ENCODE measurements at places on chromosomes 13 and 19. TPM values are rescaled to one million over a fixed set of nuclear protein-coding genes. Genes with fewer than 3 reads are reported as not detected.
A peak's percentile ranks its signal among the peaks of the same experiment; 100 is the strongest.

- DNase-seq, result no peak
Measured at GRCh38 chr13:23463661-23464060, 30.2 kb upstream of the SACS start.

- DNase-seq, result peak; percentile 48
Measured at GRCh38 chr13:51797664-51798488, 6.1 kb downstream of the DHRS12 start.

GRCh38 chr19:48813123-48813913 is 2.5 kb upstream of the BCAT2 start:
- DNase-seq, result no peak

The GSX1 gene
- not detected for total RNA-seq

DNA sequence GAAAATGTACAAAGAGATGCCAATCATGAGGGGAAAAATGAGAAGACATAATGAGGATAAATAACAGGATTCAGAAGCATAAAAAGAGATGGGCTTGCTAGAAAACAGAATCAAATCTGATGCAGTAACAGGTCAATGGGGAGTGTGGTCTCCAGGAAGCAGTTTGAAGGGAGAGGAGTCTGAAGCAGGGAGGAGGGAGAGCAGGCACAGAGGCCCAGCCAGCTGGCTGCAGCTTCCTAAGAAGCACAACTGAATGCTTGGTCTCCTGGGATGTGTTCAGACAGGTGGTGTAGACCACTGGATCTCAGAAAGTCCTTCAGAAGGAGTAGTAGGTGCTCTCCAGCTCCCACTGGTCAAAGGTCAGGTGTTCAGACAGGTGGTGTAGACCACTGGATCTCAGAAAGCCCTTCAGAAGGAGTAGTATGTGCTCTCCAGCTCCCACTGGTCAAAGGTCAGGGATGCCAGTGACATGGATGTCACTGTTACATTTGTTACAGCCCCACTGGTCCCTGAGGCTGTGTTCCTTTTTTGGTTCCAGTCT is 68.3 kb upstream of the UBAC2 start:
- DNase-seq, result no peak

DNA sequence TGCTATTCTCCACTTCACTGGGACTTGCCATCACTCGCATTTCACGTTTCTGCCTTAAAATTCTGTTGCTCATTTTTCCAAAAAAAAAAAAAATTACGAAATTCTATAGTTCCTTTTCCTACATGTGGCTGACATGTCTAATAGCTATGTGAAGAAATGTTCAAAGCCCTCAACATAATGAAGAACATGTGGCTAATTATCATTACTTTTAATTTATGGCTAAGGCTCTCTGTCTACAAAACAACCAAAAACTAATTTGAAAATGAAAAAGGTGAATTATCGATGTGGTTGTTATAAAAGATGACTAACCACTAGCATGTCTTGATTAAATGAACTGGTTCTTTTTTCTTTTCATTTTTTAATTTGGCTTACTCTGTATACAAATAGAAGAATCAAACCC is 940.0 kb downstream of the EFNB2 start:
- DNase-seq, result no peak

DNA sequence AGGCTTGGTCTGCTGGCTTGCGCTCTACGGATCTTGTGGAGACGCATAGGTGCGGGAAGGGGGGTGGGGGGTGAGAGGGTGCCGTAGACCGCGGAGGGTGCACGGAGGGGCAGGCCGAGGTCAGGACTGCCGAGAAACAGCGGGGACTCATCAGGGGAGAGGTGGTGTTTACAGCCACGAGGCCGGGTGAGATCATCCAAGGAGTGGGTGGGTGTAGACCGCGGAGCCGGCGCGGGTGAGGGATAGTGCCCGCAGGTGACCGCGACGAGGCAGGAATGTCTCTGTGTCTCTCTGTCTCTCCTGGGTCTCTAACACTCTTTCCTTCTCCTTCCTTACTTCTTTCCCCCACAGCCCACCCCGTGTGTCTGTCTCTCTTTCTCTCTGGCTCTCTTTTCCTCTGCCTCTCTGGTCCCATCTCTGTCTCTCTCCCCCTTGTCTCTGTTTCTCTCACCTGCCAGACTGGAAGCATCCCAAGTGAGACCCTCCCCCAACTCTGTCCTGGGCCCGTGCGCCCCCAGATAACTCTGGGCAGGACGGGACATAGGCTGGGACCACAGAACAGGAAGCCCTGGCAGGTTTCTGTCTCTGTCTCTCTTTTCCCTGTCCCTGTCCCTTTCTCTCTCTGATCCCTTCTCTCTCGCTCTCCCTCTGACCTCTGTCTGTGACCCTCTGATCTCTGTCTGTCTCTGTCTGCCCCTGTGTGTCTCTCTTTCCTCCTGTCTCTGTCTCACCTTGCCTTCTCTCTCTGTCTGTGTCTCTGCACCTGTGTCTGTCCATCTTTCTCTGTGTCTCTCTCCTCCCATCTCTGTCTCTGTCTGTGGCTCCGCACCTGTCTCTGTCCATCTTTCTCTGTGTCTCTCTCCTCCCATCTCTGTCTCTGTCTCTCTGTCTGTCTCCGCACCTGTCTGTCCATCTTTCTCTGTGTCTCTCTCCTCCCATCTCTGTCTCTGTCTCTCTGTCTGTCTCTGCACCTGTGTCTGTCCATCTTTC is 1.8 kb upstream of the KLK4 start:
- DNase-seq, result no peak

The AP1M2 gene
- 14.8 TPM for total RNA-seq

DNA sequence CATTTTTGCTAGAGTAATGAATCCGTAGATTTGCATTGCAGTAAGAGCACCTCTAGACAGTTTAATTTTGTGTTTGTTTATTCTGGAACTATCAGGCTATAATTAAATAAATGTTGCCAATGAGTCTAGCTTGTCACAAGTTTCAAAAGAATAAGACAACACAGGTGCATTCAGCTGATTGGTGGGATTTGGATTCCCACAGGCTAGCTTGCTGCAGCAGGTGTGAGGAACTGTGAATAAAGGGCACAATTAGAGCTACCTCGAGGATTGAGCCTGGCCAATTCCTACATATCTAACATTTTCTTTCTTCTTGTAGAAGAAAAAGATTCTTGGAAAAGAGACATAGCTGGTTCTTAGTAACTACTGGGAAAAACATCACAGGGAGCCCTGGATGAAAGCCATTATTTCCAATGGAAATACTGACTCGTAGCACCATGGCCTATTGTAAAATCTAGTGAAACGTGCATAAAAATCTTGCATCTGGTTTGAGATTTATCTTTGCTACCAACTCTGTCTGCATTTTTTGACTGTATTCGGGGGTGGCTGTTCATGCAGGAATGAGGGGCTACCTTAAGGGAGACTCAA is 360.9 kb downstream of the FGF9 start:
- DNase-seq, result no peak

DNA sequence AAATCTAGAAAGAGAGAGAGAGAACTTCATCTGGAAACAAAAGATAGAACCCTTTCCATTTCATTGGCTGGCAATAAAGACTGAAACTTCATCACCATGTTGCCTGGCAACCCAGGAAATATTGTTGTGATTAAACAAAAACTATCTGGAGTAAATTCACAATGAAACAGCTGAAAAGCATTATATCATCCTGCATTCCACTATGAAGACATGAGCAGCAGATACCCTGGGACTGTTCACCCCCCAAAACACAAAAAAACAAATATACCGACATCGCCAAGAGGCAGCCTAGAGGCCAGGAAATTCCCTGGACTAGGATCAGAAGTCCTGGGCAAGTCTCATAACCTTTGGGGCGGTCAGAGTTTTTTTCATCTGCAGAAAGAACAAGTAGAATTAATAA is 158.3 kb downstream of the FOXO1 start:
- no peak for DNase-seq

The LILRB2 gene
- total RNA-seq, result not detected

The NAPSA gene
- total RNA-seq, result not detected

GRCh38 chr13:30918662-30919405 is 12.8 kb downstream of the MEDAG start:
- no peak for DNase-seq

GRCh38 chr13:114099918-114100445 is 32.4 kb downstream of the RASA3 start:
- DNase-seq, result peak; percentile 50

- DNase-seq, result no peak
Measured at GRCh38 chr19:12666265-12667048, at the start of the genes MAN2B1 and WDR83. Gene MAN2B1 (minus strand): TSS chr19:12666742. CDS start chr19:12666701, 41 bp downstream. Gene WDR83 (plus strand): TSS chr19:12666807. CDS start chr19:12669791, 2,984 bp downstream.

GRCh38 chr13:113159701-113160100 is 1.3 kb downstream of the PROZ start:
- DNase-seq, result no peak

DNA sequence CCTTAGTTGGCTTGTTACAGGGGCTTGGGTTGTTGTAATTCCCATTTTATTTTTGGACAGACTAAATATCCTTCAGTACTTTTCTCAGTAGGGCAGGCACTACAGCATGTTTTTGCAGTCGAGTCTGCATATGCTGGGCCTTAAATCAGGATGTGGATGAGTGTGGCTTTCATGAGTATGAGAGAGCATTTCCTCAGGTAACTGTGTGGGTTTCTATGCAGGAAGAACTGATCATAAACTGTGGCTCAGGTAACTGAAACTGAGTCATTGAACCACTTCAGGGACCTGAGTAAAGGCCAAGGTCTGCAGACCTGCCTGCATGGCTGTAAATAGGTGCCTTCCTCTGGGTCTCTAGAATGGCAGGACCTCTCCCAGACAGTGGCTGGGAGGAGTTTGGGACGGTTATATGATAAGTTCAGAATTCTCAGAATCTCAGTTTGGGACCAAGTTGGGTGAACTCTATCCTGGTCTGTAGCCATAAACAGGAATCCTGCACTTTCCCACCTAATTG is 112.1 kb downstream of the ZNF737 start:
- no peak for DNase-seq

GRCh38 chr19:28330831-28331230 is 882.1 kb downstream of the UQCRFS1 start:
- DNase-seq, result no peak

The SYCN gene
- not detected for total RNA-seq

The IZUMO1 gene
- not detected for total RNA-seq

- DNase-seq, result no peak
Measured at GRCh38 chr13:102960959-102961358, 105.3 kb downstream of the SLC10A2 start.

GRCh38 chr13:58025821-58026220 is 394.3 kb downstream of the PCDH17 start:
- no peak for DNase-seq

DNA sequence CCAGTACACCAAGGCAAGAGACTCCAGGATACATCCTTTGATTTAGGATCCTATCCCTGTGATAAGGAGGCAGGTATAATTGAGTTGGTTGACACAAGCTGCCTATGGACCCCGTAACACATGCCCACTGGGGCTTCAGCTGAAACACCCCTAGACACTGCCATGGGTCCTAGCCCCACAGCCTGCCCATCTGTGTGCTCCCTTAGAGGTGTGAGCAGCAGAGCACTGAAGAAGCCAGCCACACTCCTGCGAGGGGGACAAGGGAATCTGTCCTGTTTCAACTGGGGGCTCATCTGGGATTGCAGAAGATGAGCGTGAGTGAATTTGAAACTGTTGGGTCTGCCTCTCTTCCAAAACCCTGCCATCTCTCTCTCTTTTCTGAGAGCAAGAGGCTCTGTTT is 385.9 kb upstream of the SLITRK6 start:
- no peak for DNase-seq

GRCh38 chr13:103188713-103189326 is 122.6 kb upstream of the SLC10A2 start:
- peak; percentile 13 for DNase-seq

- no peak for DNase-seq
Measured at GRCh38 chr13:111202156-111202621, 87.1 kb downstream of the ARHGEF7 start.

DNA sequence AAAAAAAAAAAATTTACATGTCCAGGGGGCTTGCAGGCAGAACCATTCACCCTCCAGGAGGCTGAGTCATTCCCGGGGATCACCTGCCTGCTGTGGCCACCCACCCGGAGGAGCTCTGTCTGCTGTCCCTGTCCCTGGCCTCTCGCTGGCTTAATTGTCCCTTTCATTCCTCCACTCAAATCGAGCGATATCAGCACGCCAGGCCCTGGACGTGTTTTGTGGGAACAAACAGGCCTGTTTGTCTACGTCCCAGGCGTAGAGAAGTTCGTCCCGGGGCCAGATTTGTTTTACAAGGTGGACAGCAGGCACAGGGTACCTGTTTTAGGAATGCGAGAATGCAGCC is 21.2 kb downstream of the SULT2B1 start:
- no peak for DNase-seq

The CA11 gene
- total RNA-seq, result 8.3 TPM

DNA sequence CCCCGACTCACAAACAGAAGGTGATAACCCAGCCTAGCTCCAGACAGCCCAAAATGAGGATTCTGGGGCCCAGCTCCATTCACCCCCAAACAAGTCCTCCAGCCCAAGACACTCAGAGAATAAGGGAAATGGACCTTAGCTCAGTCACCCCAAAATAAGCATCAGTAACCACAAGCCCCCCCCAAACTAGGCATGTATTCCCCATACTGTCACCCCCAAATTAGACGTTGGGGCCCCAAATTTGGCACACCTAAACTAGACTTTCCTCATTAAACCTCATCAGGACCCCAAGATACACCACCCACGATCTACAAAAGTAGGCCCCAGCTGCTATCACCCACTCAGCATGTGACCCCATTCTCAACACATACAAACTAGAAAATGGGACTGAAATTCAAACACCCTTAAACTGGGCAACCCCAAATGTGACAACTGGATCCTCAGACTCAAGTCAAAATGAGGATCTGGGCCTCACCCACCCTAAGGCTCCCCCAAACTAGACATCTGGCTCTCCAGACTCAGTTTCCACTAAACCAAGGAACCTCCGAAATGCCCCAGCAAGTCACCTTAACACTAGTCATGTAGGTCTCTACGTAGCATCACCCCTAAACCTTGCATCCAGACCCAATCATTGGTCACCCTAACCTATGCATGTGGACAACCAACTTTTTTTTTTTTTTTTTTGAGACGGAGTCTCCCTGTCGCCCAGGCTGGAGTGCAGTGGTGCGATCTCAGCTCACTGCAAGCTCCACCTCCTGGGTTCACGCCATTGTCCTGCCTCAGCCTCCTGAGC is 13.4 kb upstream of the ERFL start:
- DNase-seq, result no peak

The RFXAP gene
- 1.7 TPM for total RNA-seq

- no peak for DNase-seq
Measured at GRCh38 chr19:41968751-41969595, 9.9 kb upstream of the RABAC1 start.

GRCh38 chr19:11673608-11674041 is 65.1 kb downstream of the ZNF823 start:
- DNase-seq, result peak; percentile 33

GRCh38 chr13:66977161-66977560 is 253.0 kb downstream of the PCDH9 start:
- no peak for DNase-seq

DNA sequence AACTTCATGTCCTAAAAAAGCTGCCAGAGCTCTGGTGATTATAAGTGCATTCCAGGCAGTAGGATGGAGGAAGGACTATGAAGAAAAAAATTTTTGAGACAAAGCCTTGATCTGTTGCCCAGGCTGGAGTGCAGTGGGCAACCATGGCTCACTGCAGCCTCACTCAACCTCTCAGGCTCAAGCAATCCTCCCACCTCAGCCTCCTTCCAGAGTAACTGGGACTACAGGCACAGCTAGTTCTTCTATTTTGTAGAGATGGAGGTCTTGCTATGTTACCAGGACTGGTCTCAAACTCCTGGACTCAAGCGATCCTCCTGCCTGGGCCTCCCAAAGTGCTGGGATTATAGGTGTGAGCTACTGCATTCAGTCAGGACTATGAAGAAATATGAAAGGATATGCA is 161.2 kb downstream of the IRS2 start:
- DNase-seq, result no peak

Measured in H4 (cell line).